HTR-8/SVneo (cell line): ENCODE measurements at places on chromosomes 4 and X.

DNA sequence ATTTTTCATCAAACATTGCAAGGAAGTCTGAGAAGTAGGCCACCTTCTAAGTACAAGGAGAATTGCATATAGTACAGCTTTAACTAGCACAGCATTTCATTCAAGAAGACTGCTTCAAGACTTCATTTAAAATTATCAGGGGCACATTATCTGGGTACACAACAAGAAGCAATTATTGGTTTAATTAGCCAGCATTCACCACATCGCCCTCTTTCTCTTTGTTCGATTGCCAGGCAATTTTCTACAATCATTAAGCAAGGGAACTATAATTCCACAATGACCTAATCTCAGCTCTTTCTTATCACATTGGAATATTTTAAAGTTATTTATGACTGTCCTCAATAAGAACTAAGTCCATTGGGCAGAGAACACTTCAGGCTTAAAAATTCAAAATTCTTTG lies 1347.1 kb upstream of the PABPC4L start:
- DNase-seq = no peak

- DNase-seq = no peak
Observed at GRCh38 chrX:107589243-107589642, 39.1 kb upstream of the PRPS1 start.

DNA sequence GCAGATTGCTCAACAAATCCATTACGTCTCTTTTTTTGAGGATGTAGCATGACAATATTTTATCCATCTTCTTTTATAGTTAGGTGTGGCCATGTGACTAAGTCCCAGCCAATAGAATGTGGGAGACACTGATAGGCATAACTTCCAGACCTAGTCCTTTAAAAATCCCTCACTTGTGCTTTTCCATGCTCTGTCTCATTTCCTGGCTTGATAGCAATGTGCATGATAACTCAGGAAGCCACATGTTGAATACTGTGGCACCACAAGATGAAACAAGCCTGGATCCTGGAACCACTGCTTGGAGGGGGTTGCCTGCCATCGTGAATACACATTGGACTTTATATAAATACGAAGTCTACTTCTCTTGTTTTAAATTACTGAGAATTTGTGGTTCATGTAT lies 184.0 kb upstream of the NEIL3 start:
- no peak for DNase-seq

GRCh38 chr4:26619784-26620183 lies 35.9 kb downstream of the TBC1D19 start:
- no peak for DNase-seq

DNA sequence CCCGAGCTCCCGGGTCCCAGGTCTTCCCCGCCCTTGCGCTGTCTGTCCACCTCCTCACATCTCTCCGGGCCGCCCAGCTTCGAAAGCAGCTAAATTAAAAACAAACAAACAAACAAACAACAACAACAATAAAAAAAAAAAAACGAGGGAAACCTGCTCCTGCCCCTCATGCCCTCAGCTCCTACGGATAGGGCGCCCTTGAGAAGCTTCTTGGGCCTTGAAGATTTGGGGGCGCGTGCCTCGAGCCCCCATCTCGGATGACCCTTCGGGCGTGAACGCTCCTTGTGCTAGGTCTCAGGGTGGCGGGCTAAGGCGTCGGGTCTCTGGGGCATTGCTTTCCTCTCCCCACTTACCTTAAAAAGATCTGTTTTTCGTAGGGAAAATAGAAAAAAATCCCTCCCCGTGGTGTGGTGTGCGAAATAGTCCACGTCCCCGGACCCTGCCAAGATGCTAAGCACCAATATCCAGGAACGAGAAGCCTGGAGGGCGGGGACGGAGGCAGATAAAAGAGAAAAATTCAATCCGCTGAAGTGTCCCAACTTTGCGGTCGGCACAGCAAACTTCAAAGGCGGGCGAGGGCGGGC lies 603 bp downstream of the NDNF start:
- no peak for DNase-seq

DNA sequence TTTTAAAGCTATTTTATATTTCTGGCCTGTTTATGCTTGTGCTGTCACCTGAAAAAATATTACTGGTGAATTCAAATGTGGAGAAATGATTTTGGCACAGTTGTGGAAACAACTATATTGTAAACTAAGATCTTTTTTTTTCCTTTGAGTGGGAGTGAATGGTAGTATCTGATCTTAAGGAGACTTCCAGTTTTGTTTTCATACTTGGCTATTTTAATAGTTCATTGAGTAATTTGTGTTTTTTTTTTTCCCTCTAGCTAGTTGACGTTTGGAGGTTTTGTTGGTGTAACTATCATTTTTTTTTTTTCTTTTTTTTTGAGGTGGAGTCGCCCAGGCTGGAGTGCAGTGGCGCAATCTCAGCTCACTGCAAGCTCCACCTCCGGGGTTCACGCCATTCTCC lies 10.5 kb downstream of the STAG2 start:
- no peak for DNase-seq

- DNase-seq = no peak
Observed at GRCh38 chr4:128387600-128388351, 100.2 kb upstream of the PGRMC2 start.
